Stimulated activated CD8-positive, alpha-beta memory T cell treated with anti-CD3 and anti-CD28 coated beads, Interleukin-4, amount 100 ng/mL, for 1 hour (primary cell): ENCODE measurements at places on chromosomes 11 and 22.

DNA sequence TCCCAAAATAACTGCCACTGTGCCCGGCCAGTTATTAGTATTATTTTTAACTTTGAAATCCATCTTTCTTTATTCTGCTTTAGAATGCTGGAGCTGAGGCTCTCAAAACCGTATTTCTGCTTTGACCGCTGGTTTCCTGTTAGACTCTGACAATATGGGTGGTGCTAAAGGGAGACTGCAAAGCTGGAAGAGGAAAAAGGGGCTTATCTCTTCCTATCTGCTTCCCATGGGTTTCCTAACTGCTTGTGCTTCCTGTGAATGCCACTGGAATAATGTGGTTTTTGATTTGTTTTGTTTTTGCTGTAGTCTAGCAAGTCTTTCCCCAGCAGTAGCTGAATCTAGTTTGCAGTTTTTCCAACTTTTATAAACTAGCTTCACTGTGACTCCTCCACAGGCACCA lies 43.6 kb downstream of the XRRA1 start:
- DNase-seq: no peak

DNA sequence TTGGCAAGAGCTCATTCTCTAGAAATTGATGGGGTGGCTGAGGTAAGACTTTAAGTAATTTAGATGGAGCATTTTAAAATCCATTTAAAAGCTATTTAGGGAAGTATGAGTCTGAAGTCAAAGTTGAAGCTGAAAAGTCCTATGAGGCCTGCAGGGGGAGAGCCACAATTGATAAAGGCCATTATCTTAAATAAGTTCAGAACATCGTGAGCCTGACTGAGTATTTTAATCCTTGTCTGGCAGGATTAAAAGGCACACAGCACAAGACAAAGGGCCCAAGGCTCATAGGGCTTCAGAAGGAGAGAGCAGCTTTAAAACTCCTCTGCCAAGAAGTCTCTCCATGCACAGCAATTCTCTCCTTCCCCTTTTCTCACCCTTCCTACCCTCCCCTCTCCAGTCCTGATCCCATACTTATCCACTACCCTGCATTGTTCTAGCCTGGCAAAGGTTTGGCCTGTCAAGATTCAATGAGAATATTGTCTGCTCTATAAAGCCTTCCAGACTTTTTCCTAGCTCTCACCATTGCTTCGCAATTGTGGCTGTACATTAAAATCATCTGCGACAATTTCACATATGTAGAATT lies 1312.9 kb downstream of the FAM181B start:
- DNase-seq: no peak

- no peak for DNase-seq
Observed at GRCh38 chr22:48751539-48752437, 1075.9 kb downstream of the BRD1 start.

DNA sequence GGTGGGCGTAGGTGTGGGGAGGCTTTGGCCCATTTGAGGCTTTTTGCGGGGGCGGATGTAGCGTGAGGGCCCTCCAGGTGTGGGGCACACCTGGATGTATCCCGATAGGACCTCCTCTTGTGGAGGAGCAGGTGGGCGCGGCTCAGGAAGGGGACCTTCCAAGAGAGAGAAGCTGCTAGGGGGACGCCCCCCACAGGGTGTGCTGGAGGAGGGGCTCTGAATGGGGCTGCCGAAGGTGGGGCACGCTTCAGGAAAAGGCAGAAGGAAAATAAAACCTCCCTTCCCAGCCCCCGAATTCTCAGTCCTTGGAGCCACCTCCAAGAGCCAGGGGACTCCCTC lies 621 bp downstream of the SGSM1 start:
- no peak for DNase-seq

- no peak for DNase-seq
Observed at GRCh38 chr11:117986981-117987574, 884 bp downstream of the IL10RA start.

DNA sequence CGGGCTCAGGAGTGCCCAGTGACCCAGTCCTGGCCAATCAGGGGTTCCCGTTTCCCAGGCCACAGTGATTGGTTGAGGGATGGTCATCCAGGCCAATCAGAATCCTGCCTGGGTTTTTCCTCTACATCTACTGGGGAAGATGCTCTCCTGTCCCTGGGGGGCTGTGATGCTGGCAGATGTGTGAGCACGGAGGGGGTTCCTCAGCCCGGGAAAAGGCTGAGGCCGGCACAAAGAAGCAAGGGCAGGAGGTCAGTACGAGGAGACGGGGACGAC lies 171.2 kb downstream of the CTTN start:
- DNase-seq: no peak

GRCh38 chr11:34600339-34601084 lies 20.4 kb upstream of the EHF start:
- DNase-seq: no peak

- DNase-seq: no peak
Observed at GRCh38 chr11:121996574-121996973, 119.4 kb downstream of the BLID start.

- DNase-seq: no peak
Observed at GRCh38 chr22:46355996-46356471, 20.5 kb downstream of the TRMU start.

GRCh38 chr22:27876684-27877083 lies 42.4 kb downstream of the PITPNB start:
- DNase-seq: no peak

DNA sequence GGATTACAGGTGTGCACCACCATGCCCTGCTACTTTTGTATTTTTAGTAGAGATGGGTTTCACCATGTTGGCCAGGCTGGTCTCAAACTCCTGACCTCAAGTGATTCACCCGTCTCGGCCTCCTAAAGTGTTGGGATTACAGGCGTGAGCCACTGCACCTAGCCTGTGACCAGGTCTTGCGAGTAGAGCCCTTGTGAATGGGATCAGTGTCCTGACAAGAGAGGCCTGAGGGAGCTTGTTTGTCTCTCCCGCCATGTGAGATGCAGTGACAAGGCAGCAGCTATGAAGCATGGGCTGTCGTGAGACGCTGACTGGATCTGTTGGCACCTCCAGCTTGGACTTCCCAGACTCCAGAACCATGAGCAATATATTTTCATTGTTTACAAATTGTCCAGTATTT lies 69.3 kb downstream of the LRRC32 start:
- DNase-seq: no peak
